ENCODE measurements at places on chromosomes 11 and 22.

- DNase-seq: peak; percentile 86
These were observed 814 bp downstream of the NPAS4 start for GRCh38 chr11:66421492-66422205.

GRCh38 chr11:113685654-113686359, 20.3 kb downstream of the TMPRSS5 start:
- DNase-seq: no peak

GRCh38 chr11:9947231-9947864, 283.5 kb downstream of the SWAP70 start:
- no peak for DNase-seq

- no peak for DNase-seq
These were observed at the start of gene CYB5R2 for GRCh38 chr11:7672960-7673723. CYB5R2 (minus strand) TSS chr11:7673500; CDS start chr11:7672825, 675 bp downstream.

DNA sequence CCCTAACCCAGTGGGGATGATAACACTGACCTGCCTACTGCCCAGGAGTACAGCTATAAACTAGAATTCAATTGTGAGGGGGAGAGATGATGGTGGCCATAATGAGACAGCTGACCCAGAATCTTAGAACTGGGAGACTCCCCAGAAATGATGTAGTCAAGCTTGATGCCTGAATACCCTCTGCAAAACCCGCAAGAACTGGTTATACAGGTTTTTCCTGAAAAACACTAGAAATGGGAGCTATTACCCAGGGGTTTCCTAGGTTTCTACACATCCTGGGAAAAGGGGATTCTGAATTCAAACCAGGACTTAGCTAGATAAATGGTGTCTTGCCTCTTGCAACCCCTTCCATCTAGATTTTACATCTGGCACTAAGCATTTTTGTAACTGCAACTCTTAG, 113.8 kb upstream of the NARS2 start:
- DNase-seq: no peak

GRCh38 chr22:29784451-29785361, 17.5 kb downstream of the UQCR10 start:
- no peak for DNase-seq

GRCh38 chr11:116844722-116845121, 7.3 kb upstream of the APOA1 start:
- DNase-seq: no peak

DNA sequence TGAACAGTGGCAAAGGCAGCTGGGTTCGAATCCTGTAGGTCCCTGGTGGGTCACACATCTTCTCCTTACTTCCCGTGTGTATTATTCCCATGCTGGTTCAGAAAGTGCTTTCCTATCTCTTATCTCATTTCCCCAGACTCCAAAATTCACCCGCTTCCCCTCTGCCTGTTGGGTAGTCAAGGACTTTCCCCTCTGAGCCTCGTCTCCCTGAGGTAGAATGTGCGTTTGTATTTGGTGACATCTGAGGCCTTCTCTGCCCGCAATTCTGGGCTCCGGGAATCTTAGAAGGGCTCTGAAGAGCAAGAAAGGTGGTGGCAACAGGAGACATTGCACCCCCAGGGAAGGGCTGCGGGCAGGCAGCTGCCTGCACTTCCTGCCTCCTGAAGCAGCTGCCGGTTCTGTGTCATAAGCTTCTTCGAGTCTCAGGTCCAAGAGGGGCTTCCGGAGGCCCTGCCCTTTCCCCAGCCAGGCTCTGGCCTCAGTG, 5.9 kb downstream of the LRRC32 start:
- DNase-seq: peak; percentile 17

DNA sequence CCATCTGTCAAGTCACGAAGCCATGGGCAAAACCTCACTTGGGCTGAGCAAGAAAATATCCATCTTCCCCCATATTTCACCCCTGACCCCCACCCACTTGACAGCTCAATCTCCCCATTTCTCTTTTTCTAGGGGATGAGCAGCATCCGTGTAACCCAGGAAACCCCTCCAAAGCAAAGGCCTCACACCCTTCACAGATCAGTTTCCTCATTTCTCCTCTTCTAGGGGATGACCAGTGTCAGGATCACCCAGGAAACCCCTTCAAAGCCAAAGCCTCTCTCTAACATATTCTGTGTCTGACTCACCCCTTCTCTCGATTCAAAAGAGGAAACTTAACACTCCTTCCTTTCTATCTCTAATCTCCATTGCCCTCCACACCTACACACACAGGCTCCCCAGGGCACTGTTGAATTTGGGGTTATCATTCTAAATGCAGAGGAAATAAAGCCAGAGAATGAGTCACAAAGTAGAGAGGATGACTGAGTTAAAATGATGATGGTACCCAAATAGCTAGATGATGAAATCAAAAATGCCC, 439.7 kb downstream of the BUD13 start:
- no peak for DNase-seq

DNA sequence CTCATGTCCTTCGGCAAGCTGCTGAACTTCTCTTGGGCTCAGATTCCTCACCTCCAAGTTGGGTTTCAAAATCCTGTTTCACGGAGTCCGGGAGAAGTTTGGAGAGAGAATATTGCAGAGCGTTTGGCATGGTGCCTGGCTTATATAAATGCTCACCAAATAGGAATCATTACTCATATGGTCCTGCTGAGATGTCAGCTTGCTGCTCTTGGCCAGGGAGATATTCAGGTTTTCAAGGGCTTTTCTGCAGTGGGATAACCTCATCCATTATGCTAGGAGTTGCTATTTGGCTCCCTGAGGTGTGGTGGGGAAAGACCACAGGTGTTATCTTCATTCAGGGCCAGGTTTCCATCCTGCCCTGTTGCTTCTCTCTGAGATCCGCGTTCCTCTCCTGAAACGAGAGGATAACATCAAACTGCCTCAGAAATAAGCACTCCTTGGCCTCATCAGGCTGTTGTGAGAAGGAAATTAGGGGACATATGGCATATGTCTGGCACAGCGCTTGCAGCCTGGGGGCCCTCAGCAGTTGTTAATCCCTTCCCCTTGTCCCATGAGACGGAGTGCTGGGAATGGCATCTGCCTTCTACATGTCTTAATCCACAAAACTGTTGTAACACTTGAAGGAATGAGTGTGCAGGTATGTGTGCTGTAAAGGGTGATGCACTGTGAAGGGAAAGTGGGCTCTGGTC, 29.9 kb upstream of the ACER3 start:
- no peak for DNase-seq

DNA sequence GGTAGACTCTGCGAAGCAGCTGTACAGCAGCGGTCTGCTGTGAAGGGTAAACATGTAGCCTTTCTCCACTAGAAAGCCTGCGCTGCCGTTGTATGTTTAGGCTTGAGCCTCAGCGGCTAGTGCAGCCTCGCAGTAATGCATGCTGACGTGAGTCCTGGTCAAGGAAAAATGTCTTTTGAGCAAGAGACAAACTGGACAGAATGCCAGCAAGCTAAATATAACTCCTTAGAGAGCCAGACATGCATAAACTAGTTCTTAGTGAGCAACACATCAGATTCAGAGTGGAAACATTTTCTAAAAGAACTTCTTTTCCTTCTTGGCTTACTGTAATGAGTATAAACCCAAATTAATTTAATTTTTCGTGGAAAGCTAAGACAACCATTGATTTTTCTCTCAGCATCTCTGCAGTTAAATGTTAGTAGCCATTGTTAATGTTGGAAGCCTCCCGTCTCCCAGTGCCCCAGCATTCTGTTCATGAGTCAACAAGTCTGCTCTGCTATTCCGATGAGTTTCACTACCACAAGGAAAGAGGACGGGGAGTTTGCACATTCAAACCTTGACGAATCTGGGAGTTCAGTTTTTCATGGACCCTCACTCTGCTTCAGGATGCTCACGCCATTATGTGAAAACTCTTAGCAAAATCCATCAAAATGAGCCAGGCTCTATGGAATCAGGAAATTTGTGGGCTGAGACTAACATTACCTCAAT, 51.4 kb downstream of the JAM3 start:
- no peak for DNase-seq

GRCh38 chr11:85062659-85063058, 564.5 kb downstream of the DLG2 start:
- DNase-seq: no peak

DNA sequence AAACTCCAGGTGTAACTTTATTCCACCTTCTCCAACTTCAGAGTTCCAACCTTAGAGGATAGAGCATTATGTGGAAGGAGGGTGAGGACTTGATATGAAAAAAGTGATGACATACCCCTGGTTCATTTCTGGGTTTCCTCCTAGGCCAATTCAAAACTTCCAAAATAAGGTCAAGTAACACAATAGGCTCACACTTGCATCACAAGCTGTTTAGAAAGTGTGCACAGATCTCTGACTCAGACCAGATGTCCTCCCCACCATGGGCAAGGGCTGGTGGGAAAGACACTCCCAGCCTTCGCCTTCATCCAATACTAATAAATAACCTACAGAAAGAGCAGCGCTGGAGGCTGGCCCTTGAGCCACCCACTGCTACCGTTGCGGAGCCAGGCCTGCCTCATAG, 5.8 kb upstream of the BUD13 start:
- DNase-seq: no peak

DNA sequence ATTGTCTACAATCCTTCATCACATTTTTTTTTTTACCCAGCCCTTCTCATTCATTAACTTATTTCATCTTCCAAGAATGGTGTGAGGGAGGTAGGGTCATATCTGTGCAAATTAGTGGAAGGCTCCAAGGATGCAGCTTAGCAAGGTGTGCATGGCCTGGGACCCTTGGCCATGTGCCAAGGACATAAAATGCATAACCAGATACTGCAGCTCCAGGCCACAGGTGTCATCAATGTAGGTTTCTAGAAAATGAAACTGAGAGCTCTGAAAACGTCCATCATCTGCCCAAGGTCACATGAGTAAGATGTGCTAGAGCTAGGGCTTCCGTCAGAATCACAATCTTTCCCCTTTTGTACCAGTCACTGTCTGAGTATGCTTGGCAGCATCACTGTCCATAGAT, 29.8 kb downstream of the ANKK1 start:
- no peak for DNase-seq

DNA sequence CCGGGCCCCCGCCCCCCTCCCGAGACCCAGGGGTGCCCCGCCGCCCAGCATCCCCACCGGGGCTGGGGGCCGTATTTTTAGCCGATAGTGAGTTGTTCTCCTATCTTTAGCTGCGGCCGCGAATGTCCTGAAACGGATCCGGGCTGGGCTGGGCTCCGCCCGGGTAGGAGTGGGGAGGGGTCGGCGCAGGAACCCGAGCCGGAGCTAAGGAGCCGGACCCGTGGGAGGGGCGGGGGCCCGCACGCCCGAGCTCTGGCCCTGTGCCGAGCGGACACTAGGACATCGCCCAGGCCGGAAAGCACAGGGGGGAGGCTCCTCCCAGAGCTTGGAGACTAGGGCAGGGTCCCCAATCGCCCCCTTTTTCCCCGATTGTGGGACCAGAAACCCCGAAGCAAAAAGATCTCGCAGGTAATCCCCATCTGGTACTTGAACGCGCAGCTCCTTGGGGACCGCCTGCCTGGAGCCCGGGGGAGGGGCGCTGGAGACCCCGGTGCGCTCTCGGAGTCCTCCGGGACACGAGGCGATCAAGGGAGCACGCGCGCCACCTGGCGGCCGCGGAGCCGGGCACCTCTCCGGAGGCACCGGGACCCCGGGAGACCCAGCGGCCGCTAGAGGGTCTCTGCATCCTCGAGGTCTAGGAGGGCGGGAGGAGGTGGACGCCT, 669 bp downstream of the CDC42EP2 start:
- peak; percentile 87 for DNase-seq

DNA sequence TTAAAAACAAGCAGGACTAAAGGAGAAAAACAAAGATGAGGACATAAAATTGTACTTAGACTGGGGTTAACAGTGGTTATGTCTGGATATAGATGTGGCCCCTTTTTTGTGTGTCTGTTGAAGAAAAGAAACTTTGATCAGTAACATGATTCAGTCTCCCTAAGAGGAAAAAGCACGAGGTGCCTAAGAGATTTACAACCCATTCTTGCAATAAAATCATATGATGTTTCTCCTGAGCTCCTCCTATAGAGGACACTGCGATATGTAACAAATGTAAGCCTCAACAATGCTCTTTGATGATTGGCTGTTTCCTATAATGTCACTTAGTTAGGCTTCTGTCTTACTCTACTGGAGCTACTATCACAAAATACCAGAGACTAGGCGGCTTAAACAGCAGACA, 77.9 kb downstream of the FBXO7 start:
- DNase-seq: no peak

DNA sequence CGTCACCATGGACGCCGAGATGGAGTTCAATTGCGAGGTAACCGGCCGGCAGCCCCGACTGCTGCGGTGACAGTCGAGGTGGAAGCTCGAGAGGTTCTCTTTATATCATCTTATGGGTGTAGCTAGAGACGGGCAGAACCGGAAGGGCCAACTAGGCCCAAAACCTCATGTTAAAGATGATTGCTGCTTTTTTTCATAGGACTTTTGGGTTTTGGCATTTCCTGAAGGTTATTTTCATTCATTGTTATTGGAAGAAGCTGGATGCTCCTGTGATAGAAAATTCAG, 585 bp downstream of the NF2 start:
- DNase-seq: no peak

DNA sequence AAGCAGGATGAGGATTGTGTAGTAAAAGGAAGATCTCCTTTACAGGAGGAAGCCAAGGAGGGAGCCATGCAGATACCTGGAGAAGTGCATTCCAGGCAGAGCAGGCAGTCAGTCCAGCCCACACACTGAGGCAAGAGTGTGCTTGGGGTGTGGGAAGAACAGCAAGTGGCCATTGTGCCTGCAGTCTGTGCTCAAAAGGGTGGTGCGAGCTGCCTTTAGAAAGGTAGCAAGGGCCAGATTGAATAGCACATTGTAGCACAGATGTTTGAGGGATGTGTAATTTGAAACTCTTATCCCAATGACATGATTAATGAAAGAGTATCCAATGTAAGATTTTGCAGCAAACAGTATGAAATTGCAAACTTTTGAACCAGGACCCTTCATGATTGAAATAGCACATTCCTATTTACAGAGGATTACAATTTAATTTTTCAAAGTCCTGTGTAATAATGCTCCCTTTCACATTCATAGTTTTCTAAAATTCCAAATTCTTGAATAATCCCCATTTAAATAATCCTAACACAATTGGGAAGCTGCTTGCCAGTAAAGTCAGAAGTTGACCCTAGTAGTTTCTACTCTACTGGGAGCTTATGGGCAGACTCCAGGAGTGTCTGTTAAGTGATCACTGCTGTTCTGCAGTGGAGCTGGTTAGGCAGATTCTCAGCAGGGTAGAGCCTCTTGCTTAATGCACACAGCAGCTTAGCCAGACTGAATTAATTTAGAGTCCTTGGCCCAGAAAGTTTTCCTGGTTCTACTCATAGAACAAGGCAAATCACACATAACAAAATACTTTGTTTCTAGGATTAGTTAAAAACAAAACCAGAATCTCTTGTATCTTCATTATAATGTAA, 78.1 kb downstream of the CYB5R2 start:
- no peak for DNase-seq

- no peak for DNase-seq
These were observed 4.5 kb upstream of the CCDC81 start for GRCh38 chr11:86370171-86370570.

GRCh38 chr11:117457031-117457785, 129.6 kb downstream of the CEP164 start:
- no peak for DNase-seq

Data from activated CD8-positive, alpha-beta memory T cell treated with anti-CD3 and anti-CD28 coated beads, Interleukin-2, amount 50 U/mL, for 4 hours (primary cell).